ENCODE measurements at places on chromosomes 16 and 17.

GRCh38 chr16:81041696-81042095 is 6.1 kb downstream of the ATMIN start:
- no peak for DNase-seq

DNA sequence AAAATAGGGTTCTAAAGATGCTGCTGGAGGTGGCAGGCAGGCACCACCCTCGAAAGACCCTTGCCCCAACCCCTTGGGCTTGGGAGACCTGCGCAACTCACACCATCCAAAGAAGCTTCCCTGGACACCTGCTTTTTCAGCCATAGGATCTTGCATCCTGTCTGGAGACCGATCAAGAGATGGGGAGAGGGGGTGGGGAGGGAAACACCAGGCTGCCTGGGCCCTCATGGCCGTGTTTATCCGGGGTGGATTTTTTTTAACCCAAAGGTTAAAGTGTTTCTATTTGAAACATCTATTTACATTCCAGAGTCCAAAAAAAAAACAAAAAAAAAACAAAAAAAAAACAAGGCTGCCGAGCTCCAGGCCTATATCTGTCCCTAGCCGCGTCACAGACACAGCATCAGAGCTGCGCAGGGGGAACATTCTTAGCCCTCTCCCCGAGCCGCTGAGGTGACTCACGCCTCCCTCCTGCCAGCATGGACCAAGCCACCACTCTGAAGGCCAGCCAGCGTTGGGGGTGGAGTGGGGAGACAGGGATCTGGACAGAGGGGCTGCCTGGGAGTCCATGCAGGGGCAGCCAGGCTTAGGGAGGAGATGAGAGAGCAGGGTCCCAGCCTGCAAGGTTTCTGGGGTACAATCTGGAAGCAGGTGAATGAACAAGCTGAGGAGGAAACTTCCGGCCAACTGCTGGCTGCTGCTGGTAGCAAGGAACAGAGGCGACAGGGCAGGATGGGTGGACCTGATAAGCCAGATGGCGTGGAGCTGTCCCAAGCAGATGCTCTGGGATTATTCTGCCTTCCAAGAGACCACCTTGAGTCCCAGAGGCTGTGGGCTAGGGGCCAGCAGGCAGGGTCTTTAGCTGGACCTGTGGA is 14.8 kb downstream of the HDAC5 start:
- DNase-seq, result no peak

GRCh38 chr16:11201498-11202259 is 54.3 kb downstream of the SOCS1 start:
- no peak for DNase-seq

DNA sequence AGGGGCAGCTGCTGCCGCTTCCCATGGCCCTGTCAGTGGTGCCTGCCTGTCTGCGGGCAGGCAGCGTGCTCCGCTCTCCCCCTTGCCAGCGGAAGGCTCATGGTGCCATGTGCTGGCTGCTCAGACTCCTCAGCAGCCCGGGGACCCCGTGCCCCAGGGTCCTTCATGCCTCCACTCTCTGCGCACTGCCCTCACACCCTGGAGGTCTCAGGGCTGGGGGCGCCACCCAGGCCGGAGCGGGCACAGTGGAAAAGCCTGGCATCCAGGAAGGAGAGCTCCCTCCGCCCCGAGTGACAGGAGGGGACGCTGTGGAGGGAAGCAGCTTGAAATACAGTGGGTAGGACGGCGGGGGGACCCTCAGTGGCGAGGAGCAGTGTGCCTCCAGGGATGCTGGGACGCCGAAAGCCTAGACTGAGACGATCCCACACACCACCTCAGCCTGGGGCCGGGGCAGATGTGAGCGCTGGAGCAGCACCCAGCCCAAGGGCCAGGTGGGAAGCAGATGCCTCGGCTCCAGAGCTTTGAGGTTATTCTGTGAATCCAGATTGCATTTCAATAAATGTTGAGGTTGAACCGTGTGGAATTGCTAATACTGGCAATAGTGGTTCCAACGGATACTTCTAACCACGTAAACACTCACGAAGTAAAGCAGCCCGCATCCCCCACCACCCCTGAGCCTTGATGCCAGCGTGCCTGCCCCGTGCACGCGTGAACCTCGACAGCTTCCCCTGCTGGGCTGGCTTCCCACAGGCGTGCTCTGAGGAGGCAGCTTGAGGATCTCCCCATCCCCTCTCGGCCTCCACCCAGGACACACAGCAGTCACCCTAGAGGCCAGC is 6.5 kb downstream of the TMEM204 start:
- no peak for DNase-seq

- peak; percentile 49 for DNase-seq
Observed at GRCh38 chr16:88769617-88770460, 15.2 kb downstream of the PIEZO1 start.

- DNase-seq, result no peak
Observed at GRCh38 chr16:27364493-27365141, 37.4 kb upstream of the IL21R start.

GRCh38 chr16:72173997-72174396 is 2.0 kb upstream of the PMFBP1 start:
- peak; percentile 7 for DNase-seq

DNA sequence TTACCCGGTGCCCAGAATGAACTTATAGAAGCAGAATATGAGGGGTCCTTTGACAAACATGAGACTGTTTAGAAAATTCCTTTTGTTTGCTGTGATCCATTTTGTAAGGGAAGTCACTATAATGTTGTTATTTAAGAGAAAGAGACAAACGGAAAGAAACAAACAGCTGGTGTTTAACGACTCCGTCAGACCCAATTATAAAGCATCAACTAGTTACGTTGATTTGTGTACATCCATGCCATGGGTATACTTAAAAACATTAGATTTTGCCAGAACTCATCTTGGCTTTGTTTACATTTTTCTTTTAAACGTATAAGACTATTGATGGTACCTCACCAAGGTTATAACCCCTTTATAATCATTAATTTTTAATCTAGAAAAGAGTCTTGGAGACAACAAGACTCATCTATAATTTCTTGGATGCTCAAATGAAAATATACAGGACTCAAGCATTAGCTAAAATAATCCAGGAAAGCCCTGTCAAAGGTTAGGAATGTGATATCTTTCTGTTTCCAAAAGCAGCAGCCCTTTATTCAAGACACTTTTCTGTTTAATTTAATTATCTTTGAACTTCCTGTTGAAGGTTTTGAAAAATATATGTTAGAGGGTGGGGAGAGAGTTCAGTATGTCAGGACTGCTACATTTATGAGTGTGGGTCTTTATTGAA is 331.7 kb downstream of the WWOX start:
- DNase-seq, result no peak

DNA sequence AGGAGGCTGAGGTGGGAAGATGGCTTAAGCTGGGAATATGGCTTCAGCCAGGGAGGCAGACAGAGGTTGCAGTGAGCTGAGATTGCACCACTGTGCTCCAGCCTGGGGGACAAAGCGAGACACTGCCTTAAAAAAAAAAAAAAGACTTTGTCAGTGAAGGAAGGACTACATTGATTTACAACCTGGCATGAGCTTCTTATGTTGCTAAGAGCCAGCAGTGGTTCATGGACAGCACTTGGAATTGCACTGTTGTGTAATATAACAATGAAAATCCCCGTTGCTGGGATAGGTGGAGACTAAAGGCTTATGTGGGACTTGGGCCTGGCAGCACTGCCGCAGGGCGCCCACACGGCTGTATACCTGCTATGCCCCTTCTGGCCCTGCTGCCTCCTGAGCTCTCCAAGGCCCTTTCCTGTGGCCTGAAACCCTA is 14.1 kb upstream of the SLC16A5 start:
- DNase-seq, result no peak
